ENCODE measurements at places on chromosomes 12 and 14.
A peak's percentile ranks its signal among the peaks of the same experiment; 100 is the strongest.

- no peak for DNase-seq
Observed at GRCh38 chr14:64891839-64892375, 12.2 kb upstream of the SPTB start.

DNA sequence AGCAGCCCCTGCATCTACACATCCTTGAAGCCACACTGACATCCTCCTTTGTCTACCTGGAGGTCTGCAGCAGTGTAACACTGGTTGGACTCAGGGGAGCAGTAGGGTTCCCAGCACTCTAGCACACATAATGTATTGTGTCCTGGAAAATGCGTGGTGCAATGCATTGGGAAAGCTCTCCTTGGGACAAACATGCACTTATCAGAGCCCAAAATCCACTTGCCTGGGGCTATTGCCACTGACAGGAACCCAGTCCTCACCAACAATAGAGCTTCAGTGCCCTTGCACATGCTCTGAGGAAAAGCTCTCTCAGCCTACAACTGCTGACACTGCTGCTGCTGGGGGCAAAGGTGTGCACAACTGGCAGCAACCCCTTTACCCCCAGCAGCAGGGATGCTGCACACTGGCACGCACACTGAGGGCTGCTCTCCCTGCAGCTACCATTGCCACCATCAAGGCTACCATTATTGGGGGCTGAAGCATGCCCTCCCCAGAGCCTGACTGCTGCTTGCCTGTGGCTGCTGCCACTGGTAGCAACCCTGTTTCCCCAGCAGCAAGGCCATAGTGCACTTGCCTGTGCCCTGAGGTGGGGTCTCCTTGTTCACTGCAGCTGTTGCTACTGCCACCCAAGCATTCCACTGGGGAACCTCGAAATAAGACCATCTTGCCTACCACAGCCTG, 221.9 kb downstream of the SLC38A4 start:
- no peak for DNase-seq

DNA sequence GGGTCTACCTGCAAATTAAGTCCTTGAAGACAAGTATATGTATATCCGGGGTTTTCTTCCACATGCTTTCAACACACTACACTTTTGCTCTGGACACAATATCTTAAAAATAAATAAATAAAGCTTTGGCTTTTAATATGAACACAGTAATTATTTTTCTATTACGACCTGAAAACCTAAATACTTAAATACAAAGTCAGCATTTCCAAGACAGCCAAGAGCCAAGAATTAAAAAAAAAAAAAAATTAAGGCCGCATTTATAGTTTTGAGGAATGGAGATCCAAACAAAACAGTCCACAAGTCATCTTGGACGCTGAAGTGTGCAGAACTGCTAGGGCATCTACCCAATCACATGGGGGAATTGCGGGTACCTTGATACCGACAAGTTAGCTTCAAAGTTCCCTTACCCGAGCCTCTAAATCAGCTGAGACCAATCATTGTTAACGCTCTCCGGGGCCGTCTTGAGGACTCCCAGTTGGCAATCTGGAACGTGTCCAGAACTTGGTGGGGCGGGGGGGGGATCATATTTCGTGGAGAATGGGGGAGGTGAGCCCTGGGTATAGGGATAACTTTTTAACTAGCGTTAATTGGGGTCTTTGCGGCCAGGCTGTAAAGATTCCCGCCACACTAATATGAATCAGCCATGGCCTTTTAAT, 731 bp upstream of the PCNX4 start:
- DNase-seq, result peak; percentile 36

- DNase-seq, result no peak
Observed at GRCh38 chr14:95545515-95546168, 10.8 kb downstream of the GLRX5 start.

- DNase-seq, result no peak
Observed at GRCh38 chr12:53530061-53530460, 22.8 kb upstream of the NPFF start.

GRCh38 chr12:89247967-89248366, 104.3 kb downstream of the DUSP6 start:
- no peak for DNase-seq

- DNase-seq, result no peak
Observed at GRCh38 chr14:99595524-99595923, 8.5 kb downstream of the CCDC85C start.

GRCh38 chr12:46158501-46158900, 110.3 kb downstream of the SLC38A1 start:
- DNase-seq, result no peak

- no peak for DNase-seq
Observed at GRCh38 chr14:93954900-93955849, 21.2 kb downstream of the ASB2 start.

DNA sequence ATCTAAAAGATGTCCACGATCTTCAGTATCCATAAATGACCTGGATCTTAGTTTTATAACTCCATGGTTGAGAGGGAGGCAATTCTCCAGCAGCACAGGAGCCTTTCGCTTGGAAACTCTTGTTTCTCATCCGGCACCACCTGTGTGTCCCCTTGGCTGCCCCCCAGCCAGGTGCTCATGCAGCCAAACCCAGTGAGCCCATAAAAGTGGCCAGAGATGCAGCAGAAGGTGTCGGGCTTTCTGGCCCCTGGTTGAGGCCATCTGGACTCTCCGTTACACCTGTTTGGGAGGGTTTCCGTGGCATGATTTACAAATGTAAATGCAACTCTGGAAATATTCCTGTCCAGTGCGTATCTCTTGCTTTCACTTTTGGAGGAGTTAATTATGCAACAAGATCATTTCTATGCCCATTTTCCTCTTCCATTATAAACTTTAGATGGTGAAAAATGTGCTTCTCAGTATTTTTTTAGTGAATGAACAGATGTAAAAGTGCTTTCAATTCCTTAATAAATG, 291.1 kb downstream of the DIO2 start:
- no peak for DNase-seq

DNA sequence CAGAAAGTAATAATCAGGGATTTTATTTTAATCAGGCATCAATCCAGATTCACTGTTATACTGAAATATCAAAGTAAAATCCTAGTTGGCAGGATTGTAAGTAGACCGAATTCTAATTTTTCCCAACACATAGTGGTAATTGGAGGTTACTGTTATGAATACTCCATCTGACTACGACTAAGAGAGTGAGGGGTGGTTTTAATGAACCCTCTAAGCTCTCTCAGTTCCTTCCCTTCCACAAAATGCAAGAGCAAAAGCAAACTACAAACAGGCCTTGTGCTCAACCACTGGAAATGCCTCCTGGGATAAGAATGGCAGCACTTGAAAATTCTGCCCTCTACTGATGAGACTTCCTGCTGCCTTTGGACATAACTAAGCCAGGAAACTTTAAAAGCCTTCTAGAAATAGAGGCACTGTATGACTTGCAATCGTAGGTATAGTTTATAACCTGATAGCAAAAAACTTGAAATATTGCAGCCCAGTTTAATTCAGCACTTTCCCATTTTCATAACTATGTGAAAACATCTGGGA, 184.8 kb downstream of the SLC16A7 start:
- DNase-seq, result peak; percentile 28

DNA sequence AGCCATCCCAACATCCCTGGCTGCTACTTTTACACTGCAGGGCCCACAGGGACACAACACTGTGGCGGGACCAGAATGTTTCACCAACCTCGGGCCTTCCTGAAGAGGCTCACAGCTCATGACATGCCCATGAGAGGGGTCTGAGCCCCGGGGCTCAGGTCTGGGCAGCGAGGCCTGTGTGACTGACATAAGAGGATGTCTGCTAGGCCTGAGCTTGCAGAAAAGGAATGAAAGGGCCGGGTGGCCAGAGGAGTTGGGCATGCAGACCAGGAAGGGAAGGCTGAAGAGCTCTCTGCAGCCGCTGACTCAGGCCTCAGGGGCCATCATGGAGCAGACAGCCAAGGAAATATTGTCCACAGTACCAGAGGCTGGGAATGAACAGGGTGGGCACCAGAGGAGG, 18.3 kb upstream of the VSX2 start:
- no peak for DNase-seq

- DNase-seq, result no peak
Observed at GRCh38 chr14:105290621-105291346, 10.0 kb downstream of the BRF1 start.

DNA sequence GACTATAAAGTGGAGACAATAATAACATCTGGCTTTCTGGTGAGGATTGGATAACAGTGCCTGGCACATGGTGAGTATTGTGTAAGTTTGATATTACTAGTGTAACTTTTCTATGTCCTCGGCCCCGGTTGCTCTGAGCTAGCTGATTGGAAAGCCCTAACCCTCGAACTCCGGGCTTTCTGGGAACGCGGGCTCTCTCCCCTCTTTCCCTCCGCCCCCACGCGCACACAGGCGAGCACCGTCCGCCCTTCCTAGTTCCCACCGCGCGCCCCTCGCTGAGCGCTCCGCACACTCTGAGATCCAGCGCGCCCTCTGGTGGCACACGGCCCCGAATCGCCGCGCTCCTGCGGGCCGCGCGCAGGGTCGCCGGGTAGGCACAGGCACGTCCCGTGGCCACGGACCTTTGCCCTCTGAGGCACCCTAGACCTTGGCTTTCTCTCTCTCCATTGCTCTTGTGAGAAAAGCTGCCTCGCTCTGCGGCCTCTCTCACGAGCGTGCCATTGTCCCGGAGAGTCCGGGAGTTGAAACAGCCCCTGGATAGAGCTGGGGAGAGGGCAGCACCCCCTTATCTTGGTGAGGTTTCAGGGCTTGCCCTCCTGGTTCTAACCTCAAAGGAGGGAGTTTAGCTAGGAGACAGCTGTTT, 23.2 kb upstream of the ESRRB start:
- DNase-seq, result peak; percentile 68

DNA sequence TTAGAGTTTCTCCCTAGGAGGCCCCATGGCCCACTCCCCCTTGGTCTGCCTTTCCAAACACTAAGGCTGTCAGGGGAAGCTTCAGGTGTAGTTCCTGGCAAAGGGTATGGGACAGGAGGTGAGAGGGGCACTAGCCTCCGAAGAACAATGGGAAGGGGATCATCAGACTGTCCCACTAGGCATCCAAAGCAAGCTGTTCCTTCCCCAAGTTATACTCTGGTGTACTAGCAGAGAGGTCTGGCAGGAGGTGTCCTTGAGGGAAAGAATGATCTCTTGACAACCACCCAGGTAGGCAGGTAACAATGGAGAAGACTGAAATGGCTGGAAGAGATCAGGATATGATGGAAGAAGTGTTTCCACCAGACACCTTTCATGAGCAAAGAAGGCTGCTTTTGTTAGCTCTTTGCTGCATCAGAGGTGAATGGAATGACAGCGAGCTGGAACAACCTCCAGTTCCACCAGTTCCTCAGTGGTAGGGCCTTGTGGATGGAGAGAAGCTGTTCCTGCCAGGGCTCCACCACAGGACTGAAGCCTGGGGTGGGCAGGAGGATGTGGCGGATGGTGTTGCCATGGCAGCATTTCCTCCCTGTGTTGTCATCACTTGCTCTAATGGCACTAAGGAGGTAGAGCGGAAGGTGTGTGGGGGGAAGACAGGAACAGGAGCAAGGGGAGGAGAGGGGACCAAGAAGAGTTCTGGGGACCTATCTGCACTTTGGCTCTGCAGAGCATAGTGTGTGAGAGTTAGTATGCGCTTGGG, 2.3 kb upstream of the AGAP2 start:
- no peak for DNase-seq

DNA sequence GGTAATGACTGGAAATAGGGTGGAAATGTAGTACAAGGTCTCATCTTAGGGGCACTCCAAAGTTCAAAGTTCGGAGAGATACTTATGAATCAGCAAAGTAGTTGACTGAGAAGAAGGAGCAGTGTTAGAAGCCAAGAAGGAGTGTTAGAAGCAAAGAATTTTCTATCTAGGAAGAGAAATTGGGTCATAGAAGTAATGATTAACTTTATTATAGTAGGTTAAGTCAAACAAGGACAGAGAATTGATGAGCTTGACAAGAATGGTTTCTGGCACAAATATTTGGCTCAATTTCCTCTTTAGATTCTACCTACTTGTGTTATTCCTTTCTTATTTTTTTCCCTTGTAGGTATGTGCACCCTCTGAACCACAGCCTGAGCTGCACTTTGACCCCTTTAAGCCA, 810.5 kb upstream of the LRFN5 start:
- no peak for DNase-seq

- DNase-seq, result no peak
Observed at GRCh38 chr12:101557094-101557493, 37.7 kb upstream of the MYBPC1 start.

GRCh38 chr12:50742776-50743175, 21.1 kb upstream of the ATF1 start:
- no peak for DNase-seq

DNA sequence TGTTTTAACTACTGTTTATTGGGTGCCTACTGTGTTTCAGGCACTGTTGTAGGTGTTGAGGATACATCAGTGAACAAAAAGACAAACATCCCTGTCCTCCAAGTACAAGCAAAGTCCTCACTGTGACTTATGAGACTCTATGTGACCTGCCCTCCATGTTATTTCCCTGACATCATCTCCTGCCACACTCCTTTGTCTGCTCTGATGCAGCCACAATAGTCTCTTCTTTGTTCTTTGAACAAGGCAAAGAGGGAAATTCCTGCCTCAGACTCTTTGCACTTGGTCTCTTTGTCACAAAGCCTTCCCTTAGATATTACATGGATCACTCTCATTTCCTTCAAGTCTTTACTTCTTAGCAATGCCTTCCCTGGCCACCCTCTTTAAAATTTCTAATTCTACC, 240.1 kb upstream of the SRRM4 start:
- no peak for DNase-seq

- DNase-seq, result no peak
Observed at GRCh38 chr12:115583591-115583990, 693.9 kb downstream of the MED13L start.

GRCh38 chr12:48910196-48910595, 15.1 kb downstream of the FKBP11 start:
- DNase-seq, result peak; percentile 68

DNA sequence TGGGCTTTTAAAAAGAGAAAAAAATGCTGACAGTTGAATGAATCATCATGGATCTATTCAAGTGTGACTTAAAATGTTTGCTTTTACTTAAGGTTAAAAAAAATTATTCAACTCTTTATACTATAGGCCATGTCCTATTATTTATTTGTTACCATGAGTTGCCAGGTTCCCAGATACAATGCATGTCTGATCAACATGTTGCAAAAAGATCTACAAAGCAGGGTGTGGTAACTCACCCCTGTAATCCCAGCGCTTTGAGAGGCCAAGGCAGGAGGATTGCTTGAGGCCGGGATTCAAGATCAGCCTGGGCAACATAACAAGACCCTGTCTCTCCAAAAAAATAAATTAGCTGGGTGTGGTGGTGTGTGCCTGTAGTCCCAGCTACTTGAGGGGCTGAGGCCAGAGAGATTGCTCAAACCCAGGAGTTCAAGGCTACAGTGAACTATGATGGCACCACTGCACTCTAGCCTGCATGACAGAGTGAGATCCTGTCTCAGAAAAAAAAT, 460.8 kb downstream of the BCAT1 start:
- no peak for DNase-seq

- DNase-seq, result no peak
Observed at GRCh38 chr14:100051543-100051942, 13.7 kb upstream of the EVL start.

DNA sequence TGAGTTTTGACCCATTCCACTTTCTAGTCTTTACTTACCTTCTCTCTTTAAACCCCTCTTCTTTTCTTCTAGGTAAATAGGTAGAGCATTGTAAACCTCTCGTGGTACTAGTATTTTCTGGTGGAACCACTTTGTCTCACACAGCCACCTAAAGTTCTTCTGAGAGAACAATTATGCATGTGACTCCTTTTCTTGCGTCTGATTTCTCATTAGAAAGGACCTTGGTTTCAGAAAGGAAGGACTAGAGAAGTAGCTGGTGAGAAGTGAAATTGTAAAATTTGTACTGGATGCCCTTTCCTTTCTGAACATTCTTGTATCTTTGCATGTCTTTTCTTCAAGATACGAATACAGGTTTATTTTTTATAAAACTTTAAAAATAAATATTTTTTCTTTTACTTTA, 99.0 kb downstream of the NUBPL start:
- no peak for DNase-seq
